ENCODE measurements at places on chromosomes 3 and 15. TPM values are rescaled to one million over a fixed set of nuclear protein-coding genes. Genes with fewer than 3 reads are reported as not detected.

DNA sequence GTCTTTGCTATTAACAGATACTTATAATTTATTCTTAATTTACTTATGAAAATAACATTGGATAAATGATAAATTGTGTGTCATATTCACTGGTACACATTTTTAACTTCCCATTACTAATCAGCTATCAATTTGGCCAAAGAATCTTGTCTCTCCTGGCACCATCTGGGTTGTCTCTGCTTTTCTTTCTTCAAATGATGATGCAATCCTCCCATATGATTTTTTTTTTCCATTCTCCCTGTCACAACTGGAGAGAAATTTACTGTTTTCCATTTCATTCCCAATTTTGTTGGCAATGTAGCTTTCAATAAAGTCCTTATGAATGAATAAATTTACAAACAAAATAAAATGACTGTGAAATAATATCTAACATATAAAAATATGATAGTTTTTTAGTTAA is 743.7 kb upstream of the EPHA6 start:
- H3K27me3 ChIP-seq: no peaks in the 10 kb centered on the region
- H3K4me3 ChIP-seq: no peak overlapping the region
- H3K36me3 ChIP-seq: no peaks in the 10 kb centered on the region
- H3K4me1 ChIP-seq: no peaks in the 10 kb centered on the region
- DNase-seq: no peak

DNA sequence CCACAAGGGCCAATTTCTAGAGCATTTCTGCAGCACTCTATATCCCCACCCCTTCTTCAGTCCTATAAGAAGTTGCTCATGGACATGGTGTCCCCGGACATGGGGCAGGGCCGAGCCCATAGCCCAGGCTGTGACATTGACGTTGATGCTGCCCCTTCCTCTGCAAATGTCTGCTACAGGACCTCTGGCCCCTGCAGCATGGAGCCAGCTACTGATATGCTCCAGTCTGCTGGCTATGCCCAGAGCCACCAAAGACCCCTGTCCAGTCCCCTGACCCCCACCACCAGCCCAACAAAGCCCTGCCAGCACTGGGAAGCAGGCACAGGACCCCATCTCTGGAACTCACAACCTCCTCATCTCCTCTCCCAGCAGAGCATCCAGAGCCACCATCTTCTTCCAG is 120.1 kb upstream of the SMAD3 start:
- DNase-seq: no peak
- H3K4me1 ChIP-seq: peaks cover 12% of the 10 kb centered on the region
- no peaks in the 10 kb centered on the region for H3K27me3 ChIP-seq
- no peak overlapping the region for H3K4me3 ChIP-seq
- no peak overlapping the region for H3K27ac ChIP-seq
- no peaks in the 10 kb centered on the region for H3K36me3 ChIP-seq

DNA sequence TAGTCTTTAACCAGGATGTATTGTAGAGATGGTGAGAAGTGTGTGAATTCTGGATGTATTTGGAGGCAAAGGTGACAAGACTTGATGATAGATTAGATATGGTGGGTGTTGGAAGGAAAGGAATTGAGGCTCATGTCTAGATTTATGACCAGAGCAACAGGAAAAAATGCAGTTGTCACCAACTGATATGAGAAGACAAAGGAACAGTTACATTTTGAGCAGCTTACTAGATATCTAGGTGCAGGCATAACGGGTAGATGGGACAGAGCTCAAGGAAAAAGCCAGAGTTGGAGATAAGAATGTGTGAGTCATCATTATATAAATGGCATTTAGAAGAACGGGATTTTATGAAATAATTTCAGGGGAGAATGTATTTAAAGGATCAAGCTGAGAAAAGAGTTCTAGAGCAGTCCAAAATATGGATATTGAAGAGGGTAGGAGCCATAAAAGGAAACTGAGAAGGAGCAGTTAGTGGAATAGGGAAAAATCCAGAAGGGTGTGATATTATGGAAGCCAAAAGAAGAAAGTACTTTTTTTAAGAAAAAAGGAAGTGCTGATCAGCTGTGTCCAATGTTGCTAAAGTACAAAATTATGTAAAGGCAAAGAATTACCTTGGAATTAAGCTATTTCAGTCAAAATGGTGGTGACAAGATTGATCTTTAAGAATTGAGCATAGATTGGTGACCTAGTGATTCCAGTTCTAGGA is 262.5 kb downstream of the CGGBP1 start:
- H3K36me3 ChIP-seq: no peaks in the 10 kb centered on the region
- H3K4me3 ChIP-seq: no peak overlapping the region
- no peak overlapping the region for H3K27ac ChIP-seq
- DNase-seq: no peak
- H3K4me1 ChIP-seq: peaks cover 27% of the 10 kb centered on the region

GRCh38 chr3:156664011-156664830 is 10.2 kb upstream of the TIPARP start:
- no peaks in the 10 kb centered on the region for H3K36me3 ChIP-seq
- H3K4me1 ChIP-seq: peaks cover 49% of the 10 kb centered on the region
- peak overlapping the region; percentile 45 for H3K4me3 ChIP-seq
- peak overlapping the region; percentile 10 for H3K27ac ChIP-seq

GRCh38 chr3:43372809-43373559 is 86.6 kb downstream of the SNRK start:
- DNase-seq: no peak
- peaks cover 6% of the 10 kb centered on the region for H3K4me1 ChIP-seq
- no peaks in the 10 kb centered on the region for H3K27me3 ChIP-seq
- no peak overlapping the region for H3K4me3 ChIP-seq
- H3K36me3 ChIP-seq: no peaks in the 10 kb centered on the region

DNA sequence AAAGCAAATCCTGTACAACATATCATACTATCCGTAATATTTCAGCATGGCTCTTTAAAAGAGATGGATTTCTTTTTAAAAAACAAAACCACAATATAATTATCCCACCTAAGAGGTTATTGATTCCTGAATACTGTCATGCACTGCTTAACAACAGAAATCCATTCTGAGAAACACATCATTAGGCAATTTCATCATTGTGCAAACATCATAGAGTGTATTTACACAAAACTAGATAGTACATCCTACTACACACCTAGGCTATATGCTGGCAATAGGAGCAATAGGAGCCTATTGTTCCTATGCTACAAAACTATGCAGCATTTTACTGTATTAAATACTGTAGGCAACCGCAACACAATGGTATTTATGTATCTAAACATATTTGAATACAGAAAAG is 242.0 kb downstream of the NEK10 start:
- no peak overlapping the region for H3K4me3 ChIP-seq
- H3K36me3 ChIP-seq: no peaks in the 10 kb centered on the region
- no peaks in the 10 kb centered on the region for H3K4me1 ChIP-seq

DNA sequence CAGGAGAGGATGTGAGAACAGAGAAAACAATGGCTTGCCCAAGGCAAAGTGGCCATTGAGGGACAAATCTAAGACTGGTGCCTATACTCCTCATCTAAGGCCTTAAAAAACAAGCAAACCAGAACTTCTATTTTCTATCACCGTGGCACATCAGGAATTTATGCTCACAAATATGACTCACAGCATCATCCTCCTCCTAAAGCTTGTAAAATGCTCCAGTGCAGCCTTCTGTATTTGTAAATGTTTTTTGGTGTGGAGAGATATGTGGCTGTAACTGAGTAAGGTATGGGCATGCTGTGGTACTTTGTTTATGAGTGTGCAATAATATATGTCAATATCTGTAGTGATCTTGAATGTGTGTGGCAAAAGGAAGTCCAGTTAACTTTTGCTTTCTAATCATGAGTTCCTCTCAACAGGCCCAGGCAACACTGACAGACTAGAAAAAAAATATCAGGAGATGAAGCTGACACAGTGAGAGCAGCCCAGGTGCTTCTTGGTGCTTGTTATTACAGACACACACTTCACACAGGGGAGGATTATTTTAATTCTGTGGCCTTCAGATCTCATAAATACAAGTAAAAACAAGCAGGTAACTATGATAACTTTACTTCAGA is 60.3 kb downstream of the CTNNB1 start:
- no peaks in the 10 kb centered on the region for H3K4me1 ChIP-seq
- no peak overlapping the region for H3K4me3 ChIP-seq
- no peaks in the 10 kb centered on the region for H3K36me3 ChIP-seq
- no peak for DNase-seq
- H3K27me3 ChIP-seq: no peaks in the 10 kb centered on the region

GRCh38 chr15:89206908-89207331 is 14.5 kb downstream of the RLBP1 start:
- H3K4me1 ChIP-seq: peaks cover 33% of the 10 kb centered on the region
- H3K27ac ChIP-seq: no peak overlapping the region
- peak; percentile 82 for DNase-seq
- H3K36me3 ChIP-seq: no peaks in the 10 kb centered on the region
- no peak overlapping the region for H3K4me3 ChIP-seq

- H3K36me3 ChIP-seq: no peaks in the 10 kb centered on the region
- H3K4me1 ChIP-seq: peaks cover 8% of the 10 kb centered on the region
- DNase-seq: no peak
- no peak overlapping the region for H3K27ac ChIP-seq
- no peak overlapping the region for H3K4me3 ChIP-seq
- peaks cover 17% of the 10 kb centered on the region for H3K27me3 ChIP-seq
Observed at GRCh38 chr15:39585871-39586301, 5.0 kb downstream of the THBS1 start.

- no peak overlapping the region for H3K27ac ChIP-seq
- no peaks in the 10 kb centered on the region for H3K4me1 ChIP-seq
- H3K27me3 ChIP-seq: no peaks in the 10 kb centered on the region
- no peak overlapping the region for H3K4me3 ChIP-seq
- DNase-seq: no peak
Observed at GRCh38 chr3:162892921-162893793, 1396.5 kb downstream of the OTOL1 start.

GRCh38 chr15:89009080-89009479 is 79.2 kb upstream of the ABHD2 start:
- no peaks in the 10 kb centered on the region for H3K4me1 ChIP-seq
- no peak overlapping the region for H3K4me3 ChIP-seq
- peaks cover 8% of the 10 kb centered on the region for H3K27me3 ChIP-seq
- no peak overlapping the region for H3K27ac ChIP-seq

DNA sequence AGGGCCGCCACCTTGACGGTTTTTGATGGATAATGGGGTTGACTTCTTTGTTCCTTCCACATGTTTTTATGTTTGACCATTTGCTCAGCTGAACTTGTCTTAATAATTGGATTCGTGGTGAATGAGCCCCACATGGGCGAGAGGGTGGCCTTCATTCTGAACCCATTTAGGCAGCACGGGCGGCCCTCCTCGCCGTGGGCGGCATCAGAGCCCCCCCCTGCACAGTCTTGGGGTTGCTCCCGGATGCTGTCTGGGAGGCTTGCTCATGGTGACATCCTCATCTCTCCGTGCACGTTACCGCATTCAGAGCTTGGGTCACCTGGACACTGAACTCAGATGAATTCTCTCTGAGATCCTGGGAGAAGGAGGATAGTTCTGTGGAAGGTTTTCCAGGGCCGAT is 172.3 kb upstream of the OSBPL11 start:
- no peak overlapping the region for H3K4me3 ChIP-seq
- H3K27me3 ChIP-seq: peaks cover 16% of the 10 kb centered on the region
- H3K27ac ChIP-seq: no peak overlapping the region

GRCh38 chr3:101036213-101036618 is 43.0 kb upstream of the ABI3BP start:
- H3K27me3 ChIP-seq: peaks cover 6% of the 10 kb centered on the region
- no peak overlapping the region for H3K4me3 ChIP-seq
- no peak for DNase-seq
- H3K27ac ChIP-seq: no peak overlapping the region

DNA sequence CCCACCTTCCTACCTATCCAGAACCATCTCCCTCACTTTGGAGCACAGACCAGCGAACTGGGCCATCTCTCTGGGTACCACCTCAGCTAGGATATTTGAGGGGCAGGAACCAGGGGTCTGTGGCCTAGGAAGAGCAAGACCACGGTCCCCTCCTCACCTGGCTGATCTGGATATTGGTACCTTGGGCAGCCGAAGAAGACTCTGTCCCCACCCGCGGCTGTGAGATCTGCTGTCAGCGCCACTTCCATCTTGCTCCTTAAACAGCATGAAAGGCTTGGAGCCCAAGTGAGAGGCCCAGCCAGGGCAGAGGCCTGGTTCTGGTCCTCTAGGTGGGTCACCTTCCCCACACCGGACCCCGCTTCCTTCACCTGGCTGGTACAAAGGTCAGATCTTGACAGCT is 26.6 kb downstream of the SEC61A1 start:
- H3K27ac ChIP-seq: no peak overlapping the region
- H3K4me1 ChIP-seq: peaks cover 21% of the 10 kb centered on the region

- no peaks in the 10 kb centered on the region for H3K36me3 ChIP-seq
- H3K27me3 ChIP-seq: no peaks in the 10 kb centered on the region
- no peak for DNase-seq
- H3K27ac ChIP-seq: no peak overlapping the region
Observed at GRCh38 chr3:64673159-64673715, 14.6 kb downstream of the ADAMTS9 start.

- no peak for DNase-seq
- peaks cover 31% of the 10 kb centered on the region for H3K4me1 ChIP-seq
- peaks cover 5% of the 10 kb centered on the region for H3K36me3 ChIP-seq
Observed at GRCh38 chr3:192863091-192863420, 54.6 kb downstream of the MB21D2 start.

GRCh38 chr3:61872077-61872706 is 310.8 kb downstream of the PTPRG start:
- H3K4me1 ChIP-seq: no peaks in the 10 kb centered on the region
- no peaks in the 10 kb centered on the region for H3K36me3 ChIP-seq
- no peak for DNase-seq
- H3K4me3 ChIP-seq: no peak overlapping the region

- no peak overlapping the region for H3K4me3 ChIP-seq
- no peaks in the 10 kb centered on the region for H3K36me3 ChIP-seq
- no peak overlapping the region for H3K27ac ChIP-seq
- DNase-seq: no peak
Observed at GRCh38 chr3:1348547-1348946, 255.7 kb downstream of the CNTN6 start.

GRCh38 chr15:38941399-38941953 is 376.9 kb upstream of the RASGRP1 start:
- H3K27ac ChIP-seq: no peak overlapping the region
- no peaks in the 10 kb centered on the region for H3K36me3 ChIP-seq
- no peaks in the 10 kb centered on the region for H3K4me1 ChIP-seq
- H3K4me3 ChIP-seq: no peak overlapping the region
- no peak for DNase-seq

DNA sequence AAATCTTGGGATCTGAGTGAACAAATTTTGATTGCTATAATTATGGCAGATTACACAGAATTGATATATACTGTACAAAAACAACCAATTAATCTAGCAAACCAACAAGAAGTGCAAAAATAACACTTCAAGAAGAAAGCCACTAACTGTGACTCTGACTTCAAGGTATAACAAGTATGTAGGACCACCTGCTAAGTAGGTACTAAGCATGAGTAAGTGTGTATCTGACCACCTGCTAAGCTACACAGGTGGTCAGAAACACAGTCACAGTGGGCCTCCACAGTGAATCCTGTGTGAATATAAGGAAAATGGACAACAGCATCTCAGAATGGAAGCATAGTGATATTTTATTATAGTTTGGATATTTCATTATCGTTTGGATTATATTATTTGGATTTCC is 14.8 kb upstream of the PLSCR4 start:
- H3K4me3 ChIP-seq: no peak overlapping the region
- no peaks in the 10 kb centered on the region for H3K36me3 ChIP-seq
- no peaks in the 10 kb centered on the region for H3K4me1 ChIP-seq
- no peak for DNase-seq
- peaks cover 7% of the 10 kb centered on the region for H3K27me3 ChIP-seq

- no peak for DNase-seq
- H3K27me3 ChIP-seq: no peaks in the 10 kb centered on the region
- H3K27ac ChIP-seq: no peak overlapping the region
Observed at GRCh38 chr3:147589016-147589415, 179.9 kb downstream of the ZIC1 start.

SPINK8 gene
- total RNA-seq: not detected

EPHB1 gene
- total RNA-seq: 1.3 TPM

GOLGA6B gene
- total RNA-seq: not detected

NFKBIZ gene
- 65.9 TPM for total RNA-seq

FSIP1 gene
- 0.29 TPM for total RNA-seq

MELTF gene
- total RNA-seq: 6.0 TPM
